ENCODE measurements at places on chromosomes 16 and 17.
A peak's percentile ranks its signal among the peaks of the same experiment; 100 is the strongest.

- peak; percentile 90 for DNase-seq
These were observed 28.7 kb downstream of the MPG start for GRCh38 chr16:106623-107324.

GRCh38 chr16:70561623-70562022 is 38.0 kb downstream of the SF3B3 start:
- no peak for DNase-seq

DNA sequence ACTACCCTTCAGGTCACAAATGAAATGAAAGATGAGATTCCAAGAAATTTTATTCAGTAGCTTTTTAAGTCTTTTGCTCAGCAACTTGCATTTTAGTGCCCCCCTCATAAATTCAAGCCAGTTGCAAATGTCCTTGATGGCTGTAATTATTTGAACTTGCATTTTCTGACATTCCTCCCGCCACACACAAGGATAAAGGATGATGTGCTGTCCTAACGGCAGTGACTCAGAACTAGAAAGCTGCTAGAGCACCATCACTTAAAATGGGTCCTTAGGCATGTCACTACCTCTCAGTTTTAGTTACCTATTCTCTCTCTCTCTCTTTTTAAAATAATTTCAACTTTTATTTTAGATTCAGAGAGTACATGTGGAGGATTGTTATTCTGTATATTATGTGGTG is 306.7 kb downstream of the CNTNAP4 start:
- DNase-seq: no peak

GRCh38 chr17:42809250-42809649 is 10.6 kb downstream of the CNTD1 start:
- DNase-seq: no peak

GRCh38 chr17:1573932-1574696 is 11.5 kb upstream of the PITPNA start:
- DNase-seq: peak; percentile 82

- DNase-seq: no peak
These were observed 5.9 kb upstream of the CCDC154 start for GRCh38 chr16:1450218-1450617.

- peak; percentile 56 for DNase-seq
These were observed 19.6 kb downstream of the OR1D5 start for GRCh38 chr17:3043737-3044365.

DNA sequence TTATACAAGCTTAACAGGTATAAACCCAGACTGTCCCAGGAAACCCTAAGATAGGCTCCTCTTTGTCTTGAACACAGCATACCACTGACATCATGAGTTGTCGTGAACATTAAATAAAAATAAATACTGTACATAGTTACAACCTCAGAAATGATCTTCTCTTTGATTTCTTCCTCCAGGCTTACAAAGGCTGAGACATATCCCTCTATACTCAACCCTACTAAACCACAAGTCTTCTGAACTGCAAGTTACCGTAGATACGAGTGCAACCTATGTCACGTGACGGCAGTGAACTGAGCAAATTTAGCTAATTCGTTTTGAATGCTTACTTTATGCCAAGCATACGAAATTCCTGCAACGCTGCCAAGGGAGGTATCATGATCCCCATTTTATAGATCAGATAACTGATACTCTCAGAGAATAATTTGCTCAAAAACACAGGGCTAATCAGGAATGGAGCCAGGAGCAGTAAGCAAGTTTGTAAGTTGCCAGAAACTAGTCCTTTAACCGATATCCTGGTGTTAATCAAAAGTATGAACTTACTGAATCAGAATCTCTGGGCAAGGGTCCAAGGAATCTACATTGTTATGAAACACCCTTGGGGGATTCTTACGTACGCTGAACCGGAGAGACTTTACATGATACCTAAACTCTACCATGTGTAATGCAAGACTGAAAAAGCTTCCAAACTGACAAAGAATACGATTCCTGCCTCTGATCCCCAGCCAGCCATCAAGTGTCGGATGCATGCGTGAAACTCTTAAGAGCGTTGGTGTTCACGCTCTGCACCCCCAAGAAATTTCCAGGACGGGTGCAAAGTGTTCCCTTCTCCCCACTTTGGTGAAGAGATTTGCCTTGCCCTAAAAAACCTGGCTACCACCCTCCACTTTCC is 106.2 kb downstream of the XYLT1 start:
- no peak for DNase-seq

DNA sequence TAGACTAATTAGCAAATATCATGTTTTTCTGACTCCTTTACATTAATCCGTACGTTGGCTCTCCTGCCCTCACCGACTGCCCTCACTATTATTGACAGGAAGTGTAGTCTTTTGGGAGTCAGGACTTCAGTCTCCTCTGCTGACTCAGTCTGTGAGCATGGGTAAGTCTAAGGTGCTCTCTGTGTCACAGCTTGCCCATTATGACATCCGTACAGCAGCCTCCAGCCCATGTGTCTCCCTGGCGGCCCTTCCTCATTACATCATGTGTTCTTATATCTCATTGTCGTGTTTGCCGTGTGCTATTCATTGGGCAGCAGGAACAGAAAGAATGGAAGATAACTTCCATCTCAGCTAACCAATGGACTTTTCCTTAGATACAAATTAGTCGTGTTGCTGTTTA is 77.5 kb downstream of the MRTFB start:
- no peak for DNase-seq

DNA sequence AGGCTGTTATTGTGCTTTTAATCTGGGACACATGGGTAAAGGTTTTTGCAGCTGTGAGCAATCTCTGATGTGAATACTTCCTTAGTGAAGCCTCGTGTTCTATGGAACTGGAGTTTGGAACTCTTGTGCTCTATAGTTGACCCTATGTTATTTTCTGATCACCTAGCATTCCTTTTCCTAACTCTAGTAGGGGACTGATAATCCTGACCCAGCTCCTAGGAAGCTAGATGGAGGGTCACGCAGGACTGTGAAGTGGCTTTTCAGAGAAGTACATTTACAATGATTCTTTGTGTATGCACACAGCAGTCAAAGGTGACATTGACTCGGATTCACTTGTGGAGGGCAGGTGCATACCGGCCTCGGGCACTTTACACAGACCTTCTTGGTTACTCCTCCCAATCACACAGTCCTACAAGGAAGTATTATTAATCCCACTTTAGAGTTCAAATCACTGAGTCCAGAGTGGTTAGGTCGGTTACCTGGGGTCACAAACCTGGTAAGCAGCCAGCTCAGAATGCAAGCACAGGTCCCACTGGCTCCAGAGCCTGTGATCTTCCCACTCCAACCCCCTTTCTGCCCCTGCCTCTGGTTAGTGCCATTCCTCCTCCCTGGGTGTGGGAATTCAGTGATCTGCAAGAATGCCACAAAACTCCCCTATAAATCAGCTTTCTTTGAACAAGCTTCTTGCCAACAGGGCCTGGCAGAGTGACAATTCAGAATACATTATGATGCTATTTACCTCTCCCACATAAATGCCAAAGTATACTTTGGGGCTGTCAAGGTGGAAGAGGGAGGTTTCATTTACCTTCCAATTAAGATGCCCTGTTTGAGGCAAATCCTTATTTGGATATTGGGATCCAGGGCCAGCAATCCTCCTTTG is 7.1 kb downstream of the CHD9NB start:
- no peak for DNase-seq

DNA sequence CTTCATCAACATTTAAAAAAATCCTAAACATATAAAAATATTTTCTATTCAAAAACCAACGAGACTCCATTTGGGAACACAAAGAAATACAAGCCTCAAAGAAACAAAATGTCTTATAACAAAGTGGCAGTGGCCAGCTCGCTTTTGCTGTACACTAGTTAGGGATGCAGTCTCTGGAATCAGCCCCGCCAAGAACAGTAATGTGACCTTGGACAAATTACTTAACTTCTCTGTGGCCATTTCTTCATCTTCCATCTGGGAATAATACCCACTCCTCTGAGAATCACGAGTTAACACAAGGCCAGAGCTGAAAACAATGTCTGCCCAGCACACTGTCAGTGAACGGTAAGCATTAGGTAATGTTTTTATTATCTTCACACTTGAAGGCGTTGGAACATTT is 5.6 kb downstream of the STAT5B start:
- no peak for DNase-seq

GRCh38 chr17:73284354-73284753 is 22.7 kb upstream of the CPSF4L start:
- DNase-seq: no peak

DNA sequence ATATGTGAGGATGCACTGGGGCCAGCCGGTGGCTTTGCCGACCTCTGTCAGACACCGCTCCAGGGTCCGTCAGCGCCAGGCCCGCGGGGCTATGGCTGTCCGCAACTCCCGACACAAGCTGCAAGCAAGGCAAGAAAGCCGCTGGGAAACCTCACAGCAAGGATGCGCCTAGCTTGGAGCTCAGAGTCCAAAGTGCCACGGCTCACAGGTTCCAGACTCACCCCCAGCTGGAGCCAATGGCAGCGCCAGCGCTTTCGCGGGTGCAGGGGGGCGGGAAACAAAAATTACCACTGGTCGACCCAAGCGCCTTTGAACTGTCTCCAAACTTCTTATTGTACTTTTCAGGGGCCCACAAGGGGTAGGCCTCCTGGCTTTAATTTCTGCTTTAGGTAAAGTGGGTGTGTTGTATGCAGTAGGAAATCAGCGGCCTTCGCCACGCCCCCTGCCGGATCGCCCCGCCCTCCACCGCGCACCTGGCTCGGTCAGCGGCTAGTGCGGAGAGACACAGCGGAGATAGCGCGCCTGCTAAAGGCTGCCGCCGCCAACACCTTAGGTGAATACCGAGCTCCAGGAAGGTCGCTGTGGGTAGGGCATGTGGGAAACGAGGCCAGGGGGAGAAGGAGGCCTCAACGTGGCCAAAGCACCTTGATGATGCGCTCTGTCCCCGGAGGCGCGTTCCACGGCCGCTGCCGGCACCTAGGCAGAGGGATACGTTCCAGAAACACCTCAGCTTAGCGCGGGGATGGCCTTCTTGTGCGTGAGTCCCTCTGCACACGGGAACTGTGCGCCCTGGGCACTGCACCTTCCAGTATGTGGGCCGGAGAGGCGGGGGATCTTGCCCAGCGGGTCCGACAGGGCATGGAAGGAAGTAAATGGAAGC is 61.0 kb upstream of the RBL2 start:
- no peak for DNase-seq

GRCh38 chr16:56477096-56477878 is 25.9 kb downstream of the OGFOD1 start:
- no peak for DNase-seq

DNA sequence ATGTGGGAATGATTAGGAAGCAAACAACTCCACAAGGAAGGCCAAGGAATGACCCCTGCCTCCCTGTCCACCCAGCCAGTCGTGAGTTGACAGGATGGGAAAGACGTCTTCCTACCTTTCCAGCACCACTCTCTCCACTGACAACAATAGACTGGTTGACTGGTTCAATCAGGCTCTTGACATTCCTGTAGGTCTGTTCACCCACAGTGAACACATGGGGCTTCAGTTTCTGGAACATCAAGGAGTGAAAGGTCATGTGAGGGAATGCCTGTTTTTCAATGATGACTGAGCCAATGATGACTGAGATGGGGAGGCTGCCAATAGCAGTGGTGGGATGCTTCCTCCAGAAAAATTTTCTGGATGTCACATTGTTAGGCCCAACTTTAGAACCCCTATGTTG is 9.6 kb downstream of the MYO19 start:
- no peak for DNase-seq

DNA sequence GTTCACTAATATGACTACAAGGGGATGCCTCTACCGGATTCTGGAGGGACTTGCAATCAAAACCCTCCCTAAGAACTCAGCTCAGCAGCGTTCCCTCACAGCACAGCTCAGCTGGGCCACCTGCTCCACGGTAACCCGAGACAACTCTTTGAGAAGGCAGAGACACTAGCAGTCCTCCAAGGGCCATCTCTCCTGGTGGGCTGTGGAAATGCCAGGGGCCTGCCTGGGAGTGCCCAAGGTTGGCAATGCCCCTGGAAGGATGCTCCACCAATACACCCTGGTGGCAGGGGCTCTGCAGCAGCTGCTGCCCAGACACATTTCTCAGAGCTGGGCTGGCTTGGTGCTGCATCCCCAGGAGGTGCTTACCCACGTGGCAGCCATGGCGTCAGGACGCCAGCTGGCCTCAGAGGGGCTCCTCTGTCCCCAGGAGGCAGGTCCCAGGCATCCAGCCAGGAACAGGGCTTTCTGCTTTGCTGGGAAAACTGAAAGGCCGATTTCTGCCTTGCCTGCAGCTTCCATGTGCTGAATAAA is 16.5 kb downstream of the CDIP1 start:
- no peak for DNase-seq

DNA sequence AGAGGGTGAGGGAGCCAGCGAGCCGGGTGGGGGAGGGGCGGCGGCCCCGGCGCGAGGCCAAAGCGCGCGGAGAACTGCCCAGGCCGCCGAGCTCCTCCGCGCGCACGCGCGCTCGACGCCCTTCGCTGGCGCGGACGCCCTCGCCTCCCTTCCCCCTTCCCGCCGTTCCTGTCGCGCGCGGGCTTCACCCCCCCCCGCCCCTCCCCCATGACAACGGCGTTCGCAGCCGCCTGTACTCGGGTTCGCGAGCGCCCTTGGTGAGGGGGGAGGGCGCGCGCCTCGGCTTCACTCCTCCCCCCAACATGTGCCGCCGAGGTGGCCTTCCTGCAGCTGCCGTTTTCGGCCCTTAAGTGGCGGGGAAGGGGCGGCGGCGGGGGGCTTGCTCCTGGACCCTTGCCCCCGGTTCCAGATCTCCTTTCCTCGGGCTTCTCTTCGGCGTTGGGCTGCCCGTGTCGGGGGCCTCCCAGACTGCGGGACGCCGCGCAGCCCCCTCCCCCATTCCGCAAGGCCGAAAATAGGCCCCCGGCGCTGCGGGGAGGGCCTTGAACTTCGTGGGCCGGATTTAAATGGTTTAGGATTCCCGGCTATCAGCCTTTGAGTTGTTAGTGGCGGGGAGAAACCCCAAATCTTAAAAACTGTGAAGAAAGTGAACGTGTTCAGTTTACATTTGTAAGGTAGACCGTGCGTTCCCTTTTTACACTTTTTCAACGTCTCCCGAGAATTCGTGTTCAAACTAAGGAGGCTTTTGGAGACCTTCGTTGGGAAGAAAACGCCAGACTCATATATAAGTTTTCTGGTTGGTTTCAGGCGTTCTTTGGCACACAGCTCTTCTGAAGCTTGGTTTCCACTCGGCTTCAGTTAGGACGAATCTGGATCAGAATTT is 653 bp downstream of the SRRM2 start:
- DNase-seq: peak; percentile 93

DNA sequence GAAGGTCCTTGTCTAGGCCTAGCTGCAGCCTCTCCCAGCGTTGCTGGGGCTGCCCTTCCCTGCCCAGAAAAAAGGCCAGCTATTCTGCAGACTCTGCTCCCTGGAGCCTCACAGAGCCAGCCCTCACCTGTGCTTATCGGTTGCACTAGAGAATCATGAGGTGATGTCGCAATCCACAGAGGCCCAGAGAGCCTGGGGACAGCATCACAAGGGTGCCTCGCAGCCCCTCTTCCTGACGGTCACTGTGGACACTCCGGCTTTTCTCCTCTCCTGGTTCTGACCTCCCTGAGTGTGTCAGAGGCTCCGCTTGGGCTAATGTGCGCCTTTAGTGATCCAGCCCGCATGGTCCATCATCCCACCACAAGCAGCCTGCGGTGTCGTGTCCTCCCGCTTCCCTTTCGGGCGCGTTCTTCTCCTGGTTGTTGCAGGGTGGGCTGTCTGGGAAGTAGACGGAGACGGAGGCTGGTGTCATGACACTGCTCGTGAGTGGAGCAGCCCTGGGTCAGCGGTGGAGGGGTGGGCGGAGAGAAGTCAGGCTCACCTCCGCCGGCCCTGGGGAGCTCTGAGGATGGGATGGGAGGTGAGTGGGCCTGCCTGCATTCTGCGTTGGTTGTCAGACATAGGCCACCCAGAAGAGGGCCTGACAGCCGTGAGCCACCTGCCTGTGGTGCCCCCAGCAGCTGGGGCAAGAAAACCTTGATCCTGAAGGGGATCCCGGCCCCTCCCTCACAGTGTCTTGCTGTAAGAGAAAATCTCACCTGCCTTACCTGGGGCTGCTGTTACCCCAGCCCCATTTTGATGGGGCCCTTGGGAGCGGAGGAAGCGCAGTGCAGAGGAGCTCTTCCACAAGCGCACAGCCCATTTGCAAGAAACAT is 165.9 kb upstream of the CHMP6 start:
- DNase-seq: no peak
